Activated CD8-positive, alpha-beta T cell treated with anti-CD3 and anti-CD28 coated beads, Interleukin-2, amount 10 ng/mL, durations not matched to agents 7 days and 5 days (primary cell): ENCODE measurements at places on chromosomes 13 and 19.

DNA sequence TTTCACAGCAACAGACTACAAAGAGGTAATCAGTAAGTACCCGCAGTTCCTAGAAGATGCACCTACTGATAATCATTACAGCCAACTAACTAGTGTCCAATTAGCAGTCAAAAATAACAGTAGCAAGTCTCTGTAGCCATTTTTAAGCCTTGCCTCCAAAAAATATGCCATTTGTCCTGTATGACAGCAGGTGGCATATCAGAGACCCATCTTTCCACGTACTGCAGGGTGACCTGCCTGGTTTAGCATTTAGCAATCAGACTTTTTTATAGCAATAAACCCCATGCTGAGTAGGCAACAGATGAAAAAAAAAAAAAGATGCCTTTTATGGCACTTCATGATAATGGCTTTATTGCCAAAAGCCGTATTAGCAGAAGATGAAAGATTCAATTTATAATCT lies 155.3 kb upstream of the LSM14A start:
- DNase-seq = no peak

DNA sequence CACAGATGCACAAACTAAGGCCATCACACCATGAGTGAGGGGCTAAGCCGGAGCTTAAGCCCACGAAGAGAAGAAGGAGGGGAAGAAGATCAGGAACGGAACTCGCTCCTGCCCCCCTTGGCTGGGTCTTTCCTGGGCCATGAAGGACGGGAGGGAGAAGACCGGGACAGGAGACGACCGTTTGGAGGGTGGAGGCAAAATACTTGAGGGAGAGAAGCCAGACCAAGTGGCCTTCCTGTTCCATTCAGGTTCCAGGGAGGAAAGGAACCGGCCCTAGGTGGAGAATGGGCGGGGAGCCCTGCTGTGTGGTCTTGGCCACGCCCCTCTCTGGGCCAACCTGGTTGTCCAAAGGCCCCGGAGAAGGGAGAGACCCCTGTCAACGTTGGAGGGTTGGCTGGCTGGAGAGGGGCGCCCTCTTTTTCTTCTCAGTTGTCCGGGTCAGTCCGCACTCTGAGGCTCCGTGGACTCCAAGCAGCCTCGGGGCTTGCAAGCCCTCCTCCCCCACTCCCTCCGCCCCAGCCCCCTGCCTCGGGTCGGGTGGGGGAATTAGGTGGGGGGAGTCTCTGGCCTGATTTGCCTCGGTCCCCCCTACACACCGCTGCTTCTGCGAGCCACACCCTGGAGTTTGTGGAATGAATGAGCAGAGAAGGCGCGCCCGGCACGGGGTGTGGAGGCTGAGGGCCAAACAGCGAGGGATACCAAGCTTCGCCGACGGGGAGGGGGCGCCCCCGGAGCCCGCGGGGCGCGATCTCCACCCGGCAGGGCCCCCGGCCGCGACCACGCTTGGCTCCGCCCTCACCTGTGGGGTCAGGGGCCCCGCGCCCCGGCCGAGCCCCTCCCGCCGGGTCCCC lies 757 bp downstream of the FBN3 start:
- no peak for DNase-seq

GRCh38 chr19:33400856-33401682 lies 27.6 kb downstream of the CEBPG start:
- no peak for DNase-seq

DNA sequence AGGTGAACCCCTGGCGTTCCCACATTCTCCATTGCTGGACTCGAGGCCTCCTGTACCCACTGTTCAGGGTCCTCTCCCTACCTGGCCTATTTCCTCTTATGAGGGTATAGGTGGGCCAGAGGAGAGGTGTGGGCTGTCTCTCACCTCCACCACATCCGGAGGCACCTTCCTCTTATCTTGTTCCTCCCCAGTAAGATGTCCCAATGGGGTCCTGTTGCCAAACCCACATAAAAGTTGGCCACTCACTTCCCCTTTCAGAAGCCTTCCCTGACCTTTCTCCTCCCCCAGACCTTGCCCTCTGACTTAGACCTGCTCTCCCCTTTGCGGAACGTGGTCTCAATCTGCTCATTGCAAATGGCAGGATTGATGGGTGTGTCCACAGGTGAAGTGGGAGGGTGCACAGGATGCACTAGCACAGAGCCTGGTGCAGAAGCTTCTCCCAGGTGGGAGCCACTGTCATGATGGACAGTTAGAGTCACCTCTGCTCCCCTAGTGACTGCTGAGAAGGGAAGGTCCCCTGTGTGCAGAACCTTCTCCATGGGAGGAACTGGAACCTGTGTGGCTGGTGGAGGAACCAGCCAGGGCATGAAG lies 1.3 kb downstream of the CYP4F3 start:
- DNase-seq = no peak

DNA sequence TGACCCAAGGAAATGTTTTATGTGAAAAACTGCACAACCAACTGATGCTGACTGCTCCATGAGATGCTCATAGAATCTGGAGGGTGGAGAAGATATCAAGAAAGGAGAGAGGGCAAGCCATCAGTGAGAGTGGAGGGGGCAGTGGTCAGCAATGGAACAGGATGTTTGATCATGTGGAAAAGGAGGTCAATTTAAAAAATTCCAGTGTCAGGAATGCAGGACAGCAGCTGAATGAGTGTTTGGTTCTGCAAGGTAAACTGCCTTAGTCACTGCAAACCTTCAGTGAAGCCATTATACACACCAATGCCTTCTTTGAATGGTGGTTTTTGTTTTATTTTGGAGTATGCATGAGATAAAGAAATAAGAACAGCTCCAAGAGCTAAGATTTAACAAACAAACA lies 121.5 kb downstream of the FGF14 start:
- no peak for DNase-seq

- DNase-seq = no peak
Observed at GRCh38 chr19:39064405-39064804, 19.8 kb upstream of the ACP7 start.

DNA sequence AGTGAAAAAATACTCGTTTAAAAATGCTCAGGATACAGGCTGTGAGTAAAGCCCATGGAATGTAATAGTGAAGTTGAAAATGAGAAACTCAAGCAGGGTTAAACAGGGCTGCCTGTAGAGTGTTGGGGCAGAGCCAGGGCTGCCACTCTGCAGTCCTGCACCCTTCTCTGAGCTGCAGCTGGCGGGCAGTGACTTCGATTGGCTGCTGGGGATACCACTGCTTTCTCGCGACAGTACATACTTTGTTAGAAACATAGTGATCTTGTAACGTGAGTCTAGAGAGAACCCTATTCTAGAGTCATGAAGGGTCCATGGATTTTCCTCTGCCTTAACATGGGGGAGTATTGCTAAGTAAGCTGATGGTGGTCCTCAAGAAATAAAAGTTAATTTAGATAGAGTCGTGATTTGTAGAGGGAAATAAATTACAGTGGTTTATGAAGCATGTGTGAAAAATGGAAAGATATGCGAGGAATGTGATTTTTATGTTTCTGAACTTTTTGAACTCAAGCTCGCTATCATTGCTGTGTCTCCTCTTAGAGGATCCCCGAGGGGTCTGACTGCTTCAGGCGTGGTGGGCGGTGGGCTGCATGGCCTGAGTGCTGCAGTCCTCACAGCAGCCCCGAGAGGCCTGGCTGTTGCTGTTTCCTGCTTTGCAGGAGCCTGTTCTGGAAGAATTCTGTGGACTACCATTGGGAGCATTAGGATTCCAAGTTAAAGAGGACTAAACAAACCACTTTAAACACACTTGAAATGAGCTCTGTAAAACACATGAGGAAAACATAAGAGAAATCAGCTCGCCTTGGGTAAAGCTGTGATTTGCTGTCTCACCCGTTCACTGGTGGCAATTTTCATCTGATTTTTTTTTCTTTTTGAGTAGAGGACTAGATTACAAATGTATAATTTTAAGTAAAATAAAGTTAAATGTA lies 95.7 kb downstream of the ARHGEF7 start:
- no peak for DNase-seq

DNA sequence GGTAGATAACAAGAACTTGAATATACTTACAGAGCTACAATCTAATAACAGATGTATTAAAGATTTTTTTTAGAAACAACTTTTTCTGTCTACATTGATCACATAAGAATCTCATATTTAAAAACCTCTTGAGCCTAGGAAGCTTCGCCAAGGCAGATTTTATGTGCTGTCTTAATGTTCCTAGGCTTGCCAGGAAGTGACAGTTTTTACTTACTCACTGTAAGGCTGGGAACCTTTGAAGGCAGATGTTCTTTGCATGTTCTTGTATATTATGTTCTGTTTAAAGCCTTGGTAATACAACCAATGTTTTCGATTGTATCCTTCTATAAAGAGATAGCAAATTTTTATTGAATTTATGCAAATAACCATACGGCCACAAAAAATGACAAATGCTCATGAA lies 492.7 kb downstream of the GPC5 start:
- no peak for DNase-seq

DNA sequence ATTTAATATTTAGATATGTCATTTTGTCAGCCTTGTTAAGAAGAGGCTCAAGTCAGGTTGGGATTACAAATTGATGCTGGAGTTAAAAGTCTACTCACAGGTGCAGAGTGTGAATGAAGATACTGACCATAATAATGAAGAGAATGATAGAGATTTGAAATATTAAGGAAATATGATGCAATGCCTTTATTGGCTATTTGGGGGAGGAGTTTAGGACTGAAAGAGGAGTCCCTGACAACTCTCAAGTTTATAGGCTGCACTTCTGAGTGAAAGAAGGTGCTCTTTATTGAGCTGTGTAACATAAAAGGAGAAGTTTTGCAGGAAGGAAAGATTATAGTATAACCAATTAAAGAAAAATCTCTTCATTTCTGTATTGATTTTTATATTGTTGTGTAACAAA lies 827.7 kb upstream of the PCDH9 start:
- DNase-seq = no peak

- no peak for DNase-seq
Observed at GRCh38 chr19:50036908-50037307, 11.1 kb downstream of the ZNF473 start.

DNA sequence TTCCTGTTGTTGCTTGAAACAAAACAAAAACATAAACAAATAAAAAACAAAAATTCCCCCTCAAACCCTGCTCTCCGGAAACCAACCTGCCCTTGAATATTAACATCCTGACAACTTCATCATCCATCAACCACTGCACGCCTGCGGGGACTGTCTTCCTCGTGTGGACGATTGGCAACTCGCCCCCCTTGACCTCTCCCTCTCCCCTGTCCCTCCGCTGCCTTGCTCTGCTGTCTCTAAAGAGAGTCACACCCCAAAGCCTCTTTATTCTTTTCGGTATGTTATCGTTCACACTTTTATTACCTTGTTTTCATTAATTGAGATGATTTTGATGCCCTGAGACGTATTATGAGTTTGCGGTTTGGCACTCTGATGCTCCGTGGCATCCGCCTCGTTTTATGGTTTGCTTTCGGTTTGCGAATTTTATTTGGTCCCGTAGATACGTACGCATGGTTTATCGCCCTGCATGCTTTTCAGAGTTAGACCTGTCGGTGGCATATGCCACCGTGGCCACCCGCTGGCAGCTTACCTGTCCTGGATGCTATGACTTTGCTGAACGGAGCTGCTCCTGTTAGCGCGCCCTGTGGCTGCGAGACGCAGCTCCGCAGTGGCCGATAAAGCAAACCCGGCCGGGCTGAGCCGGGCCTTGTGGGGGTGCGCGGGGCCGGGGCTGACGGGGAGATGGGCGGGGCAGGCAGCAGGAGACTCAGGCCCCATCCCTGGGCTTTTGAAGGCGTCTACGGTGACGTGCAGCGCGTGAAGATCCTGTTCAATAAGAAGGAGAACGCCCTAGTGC lies 10.6 kb downstream of the PTBP1 start:
- DNase-seq = no peak

DNA sequence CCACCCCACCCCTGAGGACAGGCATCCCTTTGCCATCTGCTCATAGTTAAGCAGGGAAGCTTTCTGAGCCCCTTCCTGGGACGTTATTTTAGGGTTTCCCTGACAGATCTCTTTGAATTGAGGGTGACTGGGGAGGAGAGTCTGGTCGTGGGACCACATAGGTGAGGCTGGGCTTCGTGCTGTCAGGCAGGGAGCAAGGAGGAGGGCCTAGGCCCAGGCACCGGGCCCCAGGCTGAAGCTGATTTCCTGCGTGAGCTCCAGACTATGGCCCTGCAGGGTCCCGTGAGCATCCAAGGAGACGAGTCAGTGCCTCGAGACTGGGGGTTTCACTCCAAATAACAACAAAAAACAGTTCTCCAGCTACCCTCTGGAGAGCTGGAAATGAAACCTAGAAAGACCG lies 60.4 kb downstream of the MYO9B start:
- no peak for DNase-seq

DNA sequence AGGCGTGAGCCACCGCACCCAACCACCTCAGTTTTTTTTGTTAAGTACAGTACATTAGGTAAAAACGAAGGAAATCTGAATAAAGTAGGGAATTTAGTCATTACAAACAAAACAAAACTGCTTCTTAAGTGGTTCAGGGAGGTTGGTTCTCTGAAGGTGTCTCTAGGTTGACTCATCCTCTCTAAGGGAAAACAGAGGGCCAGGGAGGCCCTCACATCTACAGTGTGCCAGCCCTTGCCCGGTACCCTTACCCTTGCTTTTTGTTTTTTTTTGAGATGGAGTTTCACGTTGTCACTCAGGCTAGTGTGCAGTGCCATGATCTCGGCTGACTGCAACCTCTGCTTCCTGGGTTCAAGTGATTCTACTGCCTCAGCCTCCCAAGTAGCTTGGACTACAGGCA lies 17.2 kb upstream of the JUND start:
- no peak for DNase-seq

DNA sequence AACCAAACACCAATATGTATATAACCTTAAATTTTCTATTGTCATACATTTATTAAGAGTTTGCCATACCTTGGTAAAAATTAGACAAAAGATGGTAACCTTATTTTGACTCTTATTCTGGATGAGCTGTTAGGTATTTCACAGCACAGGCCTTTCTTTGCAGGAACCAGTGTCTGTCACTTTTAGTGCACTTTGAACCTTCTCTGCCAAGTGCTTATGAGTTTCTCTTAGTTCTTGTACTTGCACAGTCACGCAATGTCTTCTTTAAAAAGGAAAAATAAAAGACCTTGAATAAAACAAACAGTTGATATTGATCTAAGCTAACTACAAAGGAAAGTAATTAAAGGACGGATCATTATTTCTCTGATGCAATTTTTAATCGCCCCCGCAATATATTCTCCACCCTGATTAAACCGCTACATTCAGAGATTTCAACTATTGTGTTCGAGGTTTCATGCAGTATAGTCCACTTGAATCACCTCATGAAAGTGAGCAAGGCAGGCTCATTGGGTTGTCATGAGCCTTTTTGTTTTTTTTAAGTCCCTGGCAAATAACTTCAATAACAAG lies 534.5 kb downstream of the KLF5 start:
- no peak for DNase-seq

DNA sequence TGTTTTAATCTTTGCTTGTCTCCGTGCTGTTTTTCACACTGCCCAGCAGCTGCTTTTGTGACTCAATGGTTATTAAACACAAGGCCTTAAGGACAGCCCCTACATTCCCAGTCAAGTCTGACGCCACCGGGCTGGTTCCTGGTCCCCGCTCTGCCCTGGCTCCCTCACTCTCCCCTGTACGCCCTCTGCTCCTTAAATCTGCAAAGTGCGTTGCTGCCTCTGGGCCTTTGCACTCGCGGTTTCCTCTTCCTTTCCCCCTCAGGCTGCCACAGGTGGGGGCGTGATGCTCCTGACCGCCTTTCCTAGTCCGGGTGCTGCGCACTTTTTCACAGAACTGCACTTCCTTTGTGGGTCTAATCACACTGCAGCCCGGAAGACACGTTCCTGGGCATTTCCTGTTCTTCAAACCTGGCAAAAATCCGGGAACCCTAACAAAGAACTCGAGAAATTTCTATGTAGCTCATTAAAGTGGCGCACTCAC lies 25.6 kb downstream of the NOSIP start:
- DNase-seq = peak; percentile 77
